Right ventricle myocardium inferior (tissue), 1 donor: ENCODE measurements at places on chromosomes 1 and 21. TPM values are rescaled to one million over a fixed set of nuclear protein-coding genes. Genes with fewer than 3 reads are reported as not detected.

Gene TMEM269
- total RNA-seq, result not detected

Gene SGIP1
- total RNA-seq, result 3.5 TPM

Gene SFN
- total RNA-seq, result not detected

Gene TRMT1L
- total RNA-seq, result 27.6 TPM

Gene CFAP57
- total RNA-seq, result not detected

Gene S100A7A
- total RNA-seq, result not detected

Gene SELL
- 1.1 TPM for total RNA-seq

Gene FCRL4
- total RNA-seq, result not detected

Gene LORICRIN
- total RNA-seq, result not detected

Gene ATPAF1
- 191 TPM for total RNA-seq

Gene WNT3A
- not detected for total RNA-seq

Gene HMCN1
- total RNA-seq, result 7.6 TPM

Gene BRINP3
- total RNA-seq, result not detected

Gene MGST3
- total RNA-seq, result 628 TPM

Gene OR2L13
- not detected for total RNA-seq

Gene GCSAML
- total RNA-seq, result 0.05 TPM

Gene CLCNKB
- 2.2 TPM for total RNA-seq

Gene FMO3
- total RNA-seq, result 1.3 TPM

Gene NR1I3
- total RNA-seq, result not detected

Gene HUNK
- total RNA-seq, result 0.08 TPM

Gene BNIPL
- 0.30 TPM for total RNA-seq

Gene TAL1
- total RNA-seq, result 3.5 TPM

Gene ERICH3
- not detected for total RNA-seq

Gene DMRTB1
- not detected for total RNA-seq

Gene TEDDM1
- not detected for total RNA-seq

Gene EDN2
- not detected for total RNA-seq

Gene C4BPA
- not detected for total RNA-seq

Gene SELENON
- total RNA-seq, result 45.7 TPM

Gene SYTL1
- total RNA-seq, result 0.78 TPM
